ENCODE measurements at places on chromosomes 7 and 10. TPM values are rescaled to one million over a fixed set of nuclear protein-coding genes. Genes with fewer than 3 reads are reported as not detected.

The IRF5 gene
- 8.9 TPM for total RNA-seq

The CALHM1 gene
- not detected for total RNA-seq

The PIK3CG gene
- total RNA-seq: under 0.01 TPM

The LIPF gene
- total RNA-seq: not detected

The CSGALNACT2 gene
- total RNA-seq: 14.5 TPM

The EMX2 gene
- 0.48 TPM for total RNA-seq

The C7orf57 gene
- 0.21 TPM for total RNA-seq

The LIPK gene
- total RNA-seq: 0.48 TPM

The SEMA4G gene
- total RNA-seq: 0.21 TPM

The SPDYE8 gene
- total RNA-seq: not detected

The TSPAN33 gene
- total RNA-seq: 4.0 TPM

The AZGP1 gene
- 0.21 TPM for total RNA-seq

The CYP3A7 gene
- total RNA-seq: not detected

The TMEM229A gene
- not detected for total RNA-seq

The INMT gene
- total RNA-seq: not detected

The SFRP4 gene
- total RNA-seq: under 0.01 TPM

The AIFM2 gene
- 2.2 TPM for total RNA-seq

The GTPBP10 gene
- 20.0 TPM for total RNA-seq

The RNF133 gene
- total RNA-seq: not detected

The CCDC3 gene
- total RNA-seq: 0.96 TPM

The ZNF398 gene
- total RNA-seq: 13.7 TPM

The SORBS1 gene
- total RNA-seq: 0.72 TPM

The RBP4 gene
- total RNA-seq: 0.24 TPM

The FERD3L gene
- total RNA-seq: not detected

The SH2B2 gene
- 7.0 TPM for total RNA-seq

The ABCB1 gene
- 0.64 TPM for total RNA-seq

The CPA4 gene
- total RNA-seq: 6.6 TPM

Measured in tracheal epithelial cell (primary cell).